ENCODE measurements at places on chromosomes 4 and X.
A peak's percentile ranks its signal among the peaks of the same experiment; 100 is the strongest.

GRCh38 chrX:629230-630006 is 1.2 kb upstream of the SHOX start:
- DNase-seq = no peak

- DNase-seq = no peak
Measured at GRCh38 chrX:25275159-25275558, 259.4 kb upstream of the ARX start.

DNA sequence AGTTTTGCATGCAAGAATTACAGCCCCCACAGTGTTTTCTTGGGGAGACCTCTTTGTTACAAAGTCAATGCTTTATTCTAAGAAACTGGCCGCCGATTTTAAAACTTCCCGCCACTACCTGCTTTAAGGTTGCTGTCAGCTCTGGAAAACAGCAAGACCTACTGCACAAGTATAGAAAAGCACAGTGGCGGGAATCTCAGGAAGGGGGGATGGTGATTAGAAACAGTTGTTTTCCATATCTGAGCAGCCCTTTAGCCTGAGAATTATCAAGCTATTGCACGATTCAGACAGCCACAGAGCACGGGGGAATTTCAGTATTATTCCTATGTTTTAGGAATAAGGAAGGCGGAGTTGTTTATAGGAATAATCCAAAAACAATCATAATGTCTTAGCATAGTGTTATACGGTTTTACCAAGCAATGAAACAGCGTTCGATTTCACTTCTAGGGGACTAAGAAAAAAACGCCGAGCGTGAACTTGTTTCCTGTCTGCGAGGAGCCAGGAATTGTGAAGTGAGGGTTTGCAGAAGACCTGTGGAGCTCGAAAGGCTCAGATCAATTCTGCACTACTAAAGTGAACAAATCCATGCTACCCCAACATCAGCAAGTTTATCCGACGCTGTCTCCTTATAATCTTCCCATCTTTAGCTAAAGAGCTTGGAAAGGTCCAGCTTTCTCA is 81.3 kb downstream of the HMGN5 start:
- DNase-seq = no peak

- no peak for DNase-seq
Measured at GRCh38 chrX:106874075-106874474, 29.1 kb downstream of the RIPPLY1 start.

DNA sequence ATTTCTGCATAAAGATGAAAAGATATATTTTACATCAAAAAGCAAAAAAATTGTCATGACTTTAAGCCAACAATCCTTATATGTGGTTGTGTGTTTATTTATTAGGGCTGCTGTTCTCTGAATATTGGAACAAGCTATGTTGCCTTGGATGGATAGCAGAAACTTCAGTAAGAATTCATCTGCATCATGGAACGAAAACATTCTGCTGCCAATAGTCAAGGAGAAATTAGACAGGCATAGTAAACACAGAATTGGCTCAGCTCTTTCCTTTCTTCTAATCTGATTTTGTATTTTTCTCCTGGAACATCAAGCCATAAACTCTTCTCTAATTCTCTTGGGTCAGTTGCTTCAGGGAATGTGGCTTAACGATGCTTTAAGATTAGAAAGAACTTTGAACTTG is 1257.0 kb downstream of the NLGN4X start:
- DNase-seq = no peak

DNA sequence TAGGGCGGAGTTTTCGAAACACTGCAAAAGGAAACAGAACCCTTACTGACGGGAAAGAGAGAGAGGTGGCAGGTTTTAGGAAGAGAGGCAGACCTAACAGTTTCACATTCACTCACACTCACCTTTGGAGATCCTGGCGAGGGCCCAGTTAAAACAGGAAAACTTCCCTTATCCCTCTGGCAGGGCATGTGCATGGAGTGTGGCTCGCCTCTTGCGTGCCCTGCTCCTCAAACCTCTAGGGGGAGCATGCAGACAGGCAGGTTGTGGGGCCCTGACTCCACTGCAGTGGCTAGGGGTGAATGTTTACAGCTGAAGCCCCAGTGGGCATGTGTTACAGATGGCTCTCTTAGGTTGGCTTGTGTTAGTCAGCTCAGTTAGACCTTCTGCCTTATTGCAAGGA is 451.5 kb downstream of the UBE2NL start:
- no peak for DNase-seq

- DNase-seq = no peak
Measured at GRCh38 chr4:82711158-82711785, 87.3 kb downstream of the SCD5 start.

DNA sequence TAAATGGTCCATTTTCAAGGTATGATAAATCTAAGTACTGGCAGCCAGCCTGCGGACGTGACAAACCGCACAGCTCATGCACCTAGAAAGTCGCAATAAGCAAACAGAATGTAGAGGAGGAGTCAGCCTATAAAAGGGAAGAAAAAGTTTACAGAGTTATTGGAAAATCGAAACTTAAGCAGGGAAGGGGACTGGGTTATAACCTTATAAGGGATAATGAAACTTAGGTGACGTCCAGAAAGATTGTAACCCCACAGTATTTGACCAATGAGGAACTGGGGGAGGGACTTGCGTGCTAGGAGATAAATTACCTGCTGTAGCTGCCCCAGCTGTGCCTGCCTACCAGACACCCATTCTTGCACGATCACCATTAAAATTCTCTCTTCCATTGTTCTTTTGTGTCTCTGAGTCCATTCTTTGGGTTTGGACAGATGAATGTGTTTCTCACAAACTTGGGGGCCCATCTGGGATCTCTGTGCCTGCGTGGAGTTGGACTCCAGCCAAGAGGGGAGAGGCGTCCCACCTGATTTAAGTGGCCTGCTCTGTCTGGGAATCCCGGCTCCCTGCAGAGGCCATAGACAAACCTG is 61.0 kb downstream of the ZCCHC12 start:
- DNase-seq = no peak

DNA sequence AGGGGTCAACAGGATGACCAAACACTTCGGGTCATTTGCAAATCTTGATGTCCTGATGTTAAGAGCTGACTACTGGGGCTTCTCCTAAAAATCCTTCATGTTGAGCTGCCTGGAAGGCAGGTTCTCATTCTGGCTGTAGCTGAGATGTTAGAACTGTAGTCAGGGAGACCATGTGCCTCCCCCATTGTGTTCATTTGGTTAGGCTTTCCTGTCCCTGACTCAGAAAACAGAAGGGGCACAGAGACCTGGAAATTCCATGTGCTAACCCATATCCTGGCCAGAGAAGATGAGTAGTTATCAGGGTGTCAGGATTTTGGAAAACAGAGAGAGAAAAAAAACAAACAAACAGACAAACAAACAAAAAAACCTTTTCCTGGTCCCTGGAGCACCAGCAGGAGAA is 177.5 kb downstream of the AR start:
- no peak for DNase-seq

DNA sequence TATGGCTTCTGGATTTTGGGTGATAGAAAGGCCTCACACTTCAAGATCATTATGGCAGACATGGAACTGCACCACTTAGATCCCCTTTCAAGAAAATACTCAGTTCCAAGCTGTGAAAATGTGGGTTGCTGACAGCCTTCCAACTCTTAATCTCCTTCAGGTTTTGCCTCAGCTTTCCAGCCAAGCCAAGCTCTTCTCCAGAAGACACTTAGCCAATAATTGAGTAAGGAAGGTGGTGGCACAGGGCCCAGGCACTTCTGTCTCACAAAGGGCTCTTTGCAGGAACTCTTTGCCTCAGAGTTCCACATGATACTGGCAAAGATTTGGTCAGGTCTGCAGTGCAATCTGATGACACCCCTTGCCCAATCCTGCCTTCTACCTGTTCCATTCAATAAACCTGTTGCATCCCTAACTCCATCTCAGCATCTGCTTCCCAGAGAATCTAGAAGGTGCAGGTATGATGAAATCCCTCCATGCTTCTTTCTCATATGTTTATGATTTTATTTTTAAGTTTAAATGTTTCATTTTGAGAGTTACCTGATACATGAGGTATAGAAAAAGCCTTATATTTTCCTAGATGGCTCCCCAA is 30.6 kb downstream of the ANXA5 start:
- DNase-seq = no peak

DNA sequence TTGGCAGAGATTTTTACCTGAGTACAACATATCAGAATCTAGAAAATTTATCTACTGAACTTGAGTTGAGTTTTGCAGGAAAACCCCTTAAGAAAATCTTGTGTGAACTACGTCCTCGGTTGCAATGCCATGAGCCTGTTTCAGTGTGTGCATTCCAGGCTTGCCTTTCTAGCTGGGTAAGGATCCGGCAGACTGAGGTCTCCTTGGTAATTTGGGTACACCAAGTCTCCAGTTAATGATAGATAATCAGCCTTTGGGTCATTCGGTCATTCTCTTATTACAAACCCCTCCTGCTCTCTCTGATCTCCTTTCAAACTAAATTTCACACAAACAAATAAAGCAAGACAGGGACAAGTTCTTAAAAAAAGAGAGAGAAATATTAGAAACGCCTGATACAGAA is 5.9 kb upstream of the HAND2 start:
- DNase-seq = no peak

DNA sequence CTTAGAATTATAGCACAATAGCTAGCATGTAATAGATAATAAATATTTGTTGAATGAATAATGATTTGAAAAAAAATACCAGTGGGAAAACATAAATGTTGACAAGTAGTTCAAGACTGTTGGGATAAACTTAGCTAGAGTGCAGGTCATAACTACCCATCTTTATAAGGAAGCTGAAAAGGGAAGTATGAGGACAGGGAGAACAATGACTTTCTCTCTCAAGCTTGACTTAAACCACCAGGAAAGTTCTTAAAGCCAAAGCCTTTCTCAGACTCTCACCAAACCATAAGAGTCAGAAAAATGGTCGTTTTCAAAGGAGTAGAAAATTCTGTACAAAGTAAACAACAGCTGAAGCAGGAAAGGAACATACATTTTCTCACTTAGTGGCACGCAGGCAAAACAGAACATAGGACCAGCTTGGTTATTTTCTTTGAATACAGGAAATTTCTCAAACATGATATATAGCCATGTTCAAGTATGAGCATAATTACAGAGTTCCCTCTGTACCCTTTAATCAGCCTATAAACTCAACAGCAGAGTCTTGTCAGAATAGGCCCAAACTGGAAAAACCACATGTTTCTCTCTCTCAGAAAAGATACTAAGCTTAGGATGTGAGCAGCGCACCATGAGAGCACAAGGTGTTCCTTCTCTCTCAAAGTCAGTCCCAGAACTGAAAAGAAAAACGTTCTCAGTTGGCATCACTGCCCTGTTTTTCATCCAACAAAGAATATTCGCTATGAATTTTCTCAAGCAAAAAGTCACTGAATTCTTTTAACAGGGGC is 28.7 kb downstream of the MAPK10 start:
- DNase-seq = no peak

DNA sequence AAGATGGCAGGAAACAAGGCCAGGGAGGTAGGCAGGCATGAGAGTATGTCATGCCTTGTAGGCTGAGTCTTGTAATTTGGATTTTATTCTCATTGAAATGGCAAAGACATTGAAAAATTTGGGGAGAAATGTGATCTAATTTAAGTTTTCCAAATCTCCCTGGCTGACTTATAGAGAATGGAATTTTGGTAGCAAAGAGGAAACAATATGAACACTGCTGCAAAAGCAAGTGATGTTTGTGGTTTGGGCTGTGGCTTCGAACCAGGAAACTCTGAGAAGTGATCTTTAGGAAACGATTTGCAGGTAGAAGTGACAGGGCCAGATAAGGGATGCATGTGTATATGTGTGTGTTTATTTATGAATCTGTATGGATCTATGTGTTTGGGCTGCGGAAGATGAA is 35.6 kb downstream of the ARSJ start:
- no peak for DNase-seq

DNA sequence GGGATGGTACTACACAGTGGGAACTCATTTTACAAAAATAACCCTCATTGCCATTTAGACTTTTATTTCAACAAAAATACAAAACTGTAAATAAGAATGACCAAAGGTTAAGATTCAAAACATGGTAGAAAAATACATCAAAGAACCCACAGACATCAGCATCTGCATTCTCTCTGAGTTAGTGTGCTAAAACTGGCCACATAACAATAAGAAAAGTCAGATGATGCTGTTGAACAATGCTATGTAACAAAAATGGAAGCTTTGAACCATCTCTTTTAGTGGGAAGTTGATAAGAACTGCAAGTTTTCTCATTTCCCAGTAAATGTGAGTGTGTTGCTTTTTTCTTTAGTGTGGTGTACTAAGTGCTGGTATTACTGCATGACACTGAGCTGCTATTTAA is 888.4 kb upstream of the EPHA5 start:
- no peak for DNase-seq

DNA sequence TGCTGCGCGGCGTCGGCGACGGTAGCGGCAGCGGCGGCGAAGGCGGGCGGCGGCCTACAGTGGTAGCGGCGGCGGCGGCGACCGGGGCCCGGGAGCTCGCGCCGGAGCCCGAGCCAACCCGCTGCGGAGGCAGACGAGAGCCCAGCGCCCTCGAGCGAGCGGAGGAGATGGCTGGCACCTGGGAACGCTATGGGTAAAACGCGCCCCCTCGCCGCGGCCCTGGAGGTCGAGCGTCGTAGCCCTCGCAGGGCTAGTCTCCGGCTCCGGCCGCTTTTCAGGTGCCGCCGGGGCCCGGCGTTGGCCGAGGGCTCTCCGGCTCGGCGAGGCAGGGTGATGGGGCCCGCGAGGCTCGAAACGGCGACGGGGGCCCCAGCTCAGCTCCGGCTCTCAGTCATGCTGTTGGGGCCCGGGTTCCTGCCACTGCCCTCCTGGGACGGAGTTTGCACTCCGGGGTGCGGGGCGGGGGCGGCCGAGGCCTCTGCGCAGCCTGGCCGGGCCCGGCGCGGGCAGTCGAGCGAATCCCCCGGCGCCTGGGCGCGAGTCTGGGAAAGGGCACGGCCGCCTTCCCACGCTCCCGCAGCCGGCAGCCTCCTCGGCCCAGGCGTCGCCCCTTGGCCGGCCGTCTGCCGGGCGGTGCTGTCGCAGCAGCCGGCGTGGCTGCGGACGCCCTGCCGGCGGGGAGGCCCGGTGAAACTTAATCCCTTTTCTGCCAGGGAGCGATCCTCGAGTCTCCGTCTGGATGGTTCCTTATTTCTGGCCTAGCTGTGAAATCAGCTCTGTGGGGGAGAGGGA is 768 bp downstream of the MID2 start:
- DNase-seq = peak; percentile 47

- DNase-seq = no peak
Measured at GRCh38 chrX:25851141-25851540, 287.0 kb upstream of the MAGEB18 start.

DNA sequence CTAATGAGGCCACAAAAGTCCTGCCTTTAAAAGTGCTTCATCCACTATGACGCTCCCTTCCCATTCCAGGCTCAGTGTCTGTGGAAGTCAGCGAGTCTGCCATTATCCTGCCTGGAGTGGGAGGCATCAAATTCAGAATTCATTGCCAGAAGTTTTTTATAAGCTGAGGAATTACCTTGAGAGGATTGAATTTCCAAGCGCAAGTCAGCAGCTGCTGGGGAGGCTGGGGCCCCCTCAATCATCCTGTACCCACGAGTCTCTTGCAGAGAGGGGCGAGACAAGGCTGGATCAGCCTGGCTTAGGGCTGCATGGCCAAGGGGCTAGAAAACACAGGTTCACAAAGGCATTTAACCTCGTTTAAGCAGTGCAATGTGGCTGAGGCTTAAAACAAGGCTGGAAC is 170.5 kb upstream of the NOCT start:
- DNase-seq = no peak

GRCh38 chr4:13481569-13481968 is 2.6 kb downstream of the RAB28 start:
- no peak for DNase-seq

All from activated T-cell treated with anti-CD3 and anti-CD28 coated beads, Interleukin-2, amount 50 U/mL, for 48 hours (primary cell).